ENCODE measurements at places on chromosomes 2 and 18. TPM values are rescaled to one million over a fixed set of nuclear protein-coding genes. Genes with fewer than 3 reads are reported as not detected.

GRCh38 chr18:35415511-35416073 lies 38.5 kb upstream of the ZNF396 start:
- DNase-seq, result no peak

DNA sequence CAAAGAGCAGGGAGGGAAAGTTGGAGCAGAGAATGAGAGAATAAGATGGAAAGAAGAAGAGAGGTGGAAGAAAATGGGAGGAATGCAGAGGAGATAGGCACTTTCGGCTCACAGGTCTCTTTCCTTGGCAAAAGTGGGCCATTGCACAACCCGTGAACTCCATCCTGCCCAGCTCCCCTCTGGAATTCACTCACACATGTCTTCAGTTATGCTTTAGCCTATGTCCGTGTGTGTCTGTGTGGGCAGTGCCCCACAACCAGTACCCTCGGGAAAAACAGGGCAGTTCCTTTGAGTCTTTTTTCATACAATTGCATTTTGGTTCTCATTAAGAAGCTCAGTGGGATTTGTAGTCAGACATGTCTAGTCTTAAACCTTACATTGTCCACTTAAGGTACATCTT lies 34.5 kb downstream of the DTNA start:
- no peak for DNase-seq

DNA sequence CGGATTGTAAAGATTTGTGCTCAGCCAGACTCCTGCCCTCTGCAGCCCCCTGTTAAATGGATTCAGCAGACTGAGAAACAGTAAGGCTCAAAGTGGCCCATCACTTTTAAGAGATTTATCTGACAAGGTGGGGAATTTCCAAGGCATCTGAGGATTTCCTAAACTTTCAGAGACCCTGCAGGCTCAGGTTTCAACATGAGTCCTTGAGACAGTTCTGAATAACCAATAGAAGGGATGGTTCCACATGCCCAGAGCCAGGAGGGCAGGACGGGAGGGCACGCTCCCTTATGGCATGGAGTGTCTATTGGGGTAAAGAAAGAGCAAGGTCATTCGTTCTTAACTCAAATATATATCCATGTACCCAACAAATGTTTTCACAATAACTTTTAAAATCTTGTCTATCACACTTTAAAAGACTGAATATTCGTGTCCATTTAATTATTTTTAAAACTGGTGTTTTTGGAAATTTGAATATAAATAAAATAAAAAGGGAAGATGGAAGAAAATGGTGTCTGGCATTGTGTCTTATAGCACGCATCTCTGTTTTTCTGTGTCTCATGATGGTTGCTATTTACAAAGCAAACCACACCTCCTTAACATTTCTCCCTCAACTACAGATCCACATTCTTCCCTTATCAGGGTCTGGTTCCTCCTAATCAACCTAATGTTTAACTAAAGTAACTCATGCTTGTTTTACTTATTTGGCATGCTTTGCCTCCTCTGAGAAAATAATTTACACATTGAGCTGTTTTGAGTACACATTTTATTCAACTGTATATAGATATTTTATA lies 56.0 kb upstream of the DSG1 start:
- DNase-seq, result no peak

DNA sequence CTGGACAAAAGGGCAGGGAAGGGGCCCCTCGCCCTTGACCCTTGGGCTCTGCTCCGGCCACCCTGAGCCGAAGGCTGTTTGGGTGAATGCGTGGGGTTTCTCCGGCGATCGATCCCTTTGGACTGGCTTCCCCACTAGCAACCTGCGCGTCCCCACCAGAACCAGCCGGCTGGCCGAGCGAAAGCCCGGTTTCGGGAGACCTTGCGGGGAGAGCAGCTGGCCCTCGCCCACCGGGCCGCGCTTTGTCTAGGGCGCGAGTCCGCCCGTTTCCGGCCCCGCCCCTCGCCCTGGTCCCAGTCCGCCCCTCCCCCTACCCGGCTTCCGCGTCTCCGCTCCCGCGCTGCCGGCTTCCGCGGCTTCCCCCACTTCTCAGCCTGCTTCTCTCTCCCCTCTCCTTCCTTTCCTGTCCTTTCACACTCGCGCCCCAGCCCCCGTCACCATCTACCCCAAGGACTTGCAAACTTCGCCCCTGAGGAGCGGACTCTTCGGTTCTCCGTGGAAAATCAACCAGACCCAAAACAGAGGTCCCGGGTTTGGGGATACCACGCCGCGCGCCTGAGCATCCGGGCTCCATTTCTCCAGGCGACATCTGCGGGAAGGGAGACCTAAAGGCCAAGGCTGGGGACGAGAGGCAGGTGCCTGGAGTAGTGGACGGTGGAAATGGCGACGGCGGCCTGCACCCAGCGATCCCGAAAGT lies 48.0 kb upstream of the ATP6V1B1 start:
- no peak for DNase-seq

- no peak for DNase-seq
These were observed 16.4 kb downstream of the GALNT3 start for GRCh38 chr2:165777522-165778186.

DNA sequence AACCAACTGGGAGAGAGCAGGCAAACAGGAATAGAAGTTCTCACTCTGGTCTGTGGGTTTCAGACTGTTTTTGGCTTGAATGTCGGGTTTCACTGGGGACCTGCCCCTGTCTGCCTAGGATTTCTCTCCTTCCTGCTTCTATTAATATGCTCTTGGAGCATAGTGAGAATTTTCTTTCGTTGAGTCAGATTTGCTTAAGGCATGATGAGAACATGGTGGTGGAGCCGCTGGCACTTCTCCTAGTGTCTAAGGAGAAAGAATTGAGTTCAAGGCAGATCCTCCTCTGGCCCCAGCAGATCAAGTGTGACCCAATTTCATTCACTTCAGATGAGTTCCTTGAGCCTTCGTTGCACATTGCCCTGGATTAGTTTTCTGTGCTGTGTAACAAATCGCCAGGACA lies 103.9 kb upstream of the HS6ST1 start:
- no peak for DNase-seq

DNA sequence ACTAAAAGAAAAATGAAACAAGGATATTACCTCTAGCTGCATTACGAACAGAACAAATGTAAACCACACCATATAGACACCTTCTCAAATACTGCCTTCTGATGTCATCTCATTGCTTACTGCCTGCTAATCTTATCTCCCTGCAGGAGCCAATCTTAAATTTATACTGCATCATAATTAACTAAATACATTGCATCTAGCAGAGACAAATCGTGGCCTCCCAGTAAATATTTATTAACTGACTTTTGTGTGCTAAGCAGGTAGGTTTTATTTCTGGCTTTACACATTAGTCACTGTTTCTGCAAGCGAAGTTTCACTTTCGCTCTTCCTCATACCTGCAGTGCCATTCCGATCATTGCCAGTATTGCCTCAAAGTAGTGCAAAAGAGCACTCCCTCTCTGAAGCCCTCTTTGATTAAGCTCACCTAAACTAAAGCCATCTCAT lies 67.5 kb downstream of the SPATS2L start:
- DNase-seq, result no peak

DNA sequence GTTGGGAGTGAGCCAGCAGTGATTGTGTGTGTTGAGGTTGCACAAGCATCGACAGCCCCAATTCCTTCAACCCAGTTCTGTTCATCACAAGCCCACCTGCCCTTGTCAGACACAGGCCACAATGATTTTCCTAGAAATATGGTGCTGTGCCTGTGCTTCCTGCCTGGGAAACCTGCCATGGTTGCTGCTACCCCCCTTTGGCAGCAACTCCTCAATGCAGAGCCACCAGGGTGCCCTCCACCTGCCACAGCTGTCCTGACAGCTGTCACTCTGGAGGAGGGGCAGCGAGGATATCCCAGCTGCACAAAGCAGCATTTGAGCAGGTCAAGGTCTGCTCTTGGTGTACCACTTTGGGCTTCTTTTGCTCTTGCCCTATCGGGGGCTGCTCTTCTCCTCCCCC lies 27.1 kb downstream of the SMIM21 start:
- no peak for DNase-seq

DNA sequence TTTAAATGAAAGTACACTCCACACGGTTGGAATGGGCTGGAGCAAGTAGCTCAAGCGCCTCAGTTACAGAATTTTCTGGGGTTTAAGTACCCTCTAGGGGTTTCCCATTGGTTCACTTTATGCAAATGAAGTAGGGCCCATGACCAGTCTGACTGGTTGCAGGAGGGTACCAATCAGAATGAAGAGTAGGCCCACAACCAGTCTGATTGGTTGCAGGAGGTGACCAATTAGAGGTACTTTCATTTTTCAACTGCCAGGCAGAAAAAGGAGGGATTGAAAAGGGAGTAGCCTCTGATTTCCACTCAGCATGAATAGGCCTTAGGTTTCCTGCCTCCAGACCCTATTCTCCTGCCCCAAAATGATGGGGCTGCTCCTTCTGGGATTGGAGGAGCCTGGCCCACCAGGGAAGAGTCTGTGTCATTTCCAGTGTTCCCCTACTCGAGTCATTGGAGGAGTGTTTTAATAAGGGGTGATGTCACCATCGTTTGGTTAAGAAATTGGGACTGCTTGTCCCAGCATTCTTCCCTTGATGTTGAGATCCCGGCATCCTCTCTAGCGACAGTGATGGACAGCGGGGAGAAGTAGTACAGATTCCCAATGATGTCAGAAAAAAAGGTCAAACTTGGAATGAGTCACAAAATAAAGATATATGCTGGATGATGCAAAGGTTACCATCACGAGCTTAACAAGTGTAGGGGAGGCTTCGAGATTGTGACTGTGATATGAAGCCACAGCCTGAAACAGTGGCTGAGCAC lies 210.4 kb downstream of the SH3BP4 start:
- no peak for DNase-seq

GRCh38 chr18:64027931-64028695 lies 58.2 kb downstream of the SERPINB8 start:
- DNase-seq, result no peak

PDE1A gene
- total RNA-seq, result 7.1 TPM

ABCB11 gene
- total RNA-seq, result 0.06 TPM

MYO5B gene
- total RNA-seq, result 1.6 TPM

GKN1 gene
- total RNA-seq, result not detected
